PC-9 (cell line): ENCODE measurements at places on chromosomes 16 and 17. TPM values are rescaled to one million over a fixed set of nuclear protein-coding genes. Genes with fewer than 3 reads are reported as not detected.

- no peaks in the 10 kb centered on the region for H3K4me1 ChIP-seq
- H3K27ac ChIP-seq, result no peak overlapping the region
- DNase-seq, result no peak
- H3K27me3 ChIP-seq, result no peaks in the 10 kb centered on the region
- H3K4me3 ChIP-seq, result no peak overlapping the region
These were observed 63.4 kb downstream of the KLHDC4 start for GRCh38 chr16:87702325-87702811.

TAC4 gene
- not detected in 2 replicates for total RNA-seq

DNA sequence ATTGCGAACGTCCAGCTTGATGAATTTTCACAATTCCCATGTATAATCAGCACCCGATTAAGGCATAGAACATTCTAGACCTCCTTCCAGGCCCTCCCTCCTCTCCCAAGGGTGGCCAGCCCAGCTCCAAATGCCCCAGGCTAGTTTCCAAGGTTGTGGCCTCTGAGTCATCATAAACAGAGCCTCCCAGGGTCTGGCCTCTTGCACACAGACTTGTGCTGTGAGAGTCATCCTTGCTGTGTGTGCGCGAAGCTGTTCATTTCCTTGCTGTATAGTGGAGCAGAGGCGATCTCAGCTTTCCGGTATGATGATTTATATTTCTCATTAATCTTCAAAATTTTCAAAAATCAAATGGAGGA is 20.5 kb upstream of the JPH3 start:
- DNase-seq, result peak; percentile 75
- peaks cover 17% of the 10 kb centered on the region for H3K4me1 ChIP-seq
- H3K27ac ChIP-seq, result no peak overlapping the region
- peaks cover 14% of the 10 kb centered on the region for H3K27me3 ChIP-seq
- H3K36me3 ChIP-seq, result no peaks in the 10 kb centered on the region

TBC1D3C gene
- total RNA-seq, result 0.31 TPM in 1 of 2 replicates, not detected in the other

- H3K36me3 ChIP-seq, result no peaks in the 10 kb centered on the region
- H3K27me3 ChIP-seq, result no peaks in the 10 kb centered on the region
- H3K27ac ChIP-seq, result no peak overlapping the region
These were observed 385.0 kb downstream of the CDH11 start for GRCh38 chr16:64736857-64737256.

DNA sequence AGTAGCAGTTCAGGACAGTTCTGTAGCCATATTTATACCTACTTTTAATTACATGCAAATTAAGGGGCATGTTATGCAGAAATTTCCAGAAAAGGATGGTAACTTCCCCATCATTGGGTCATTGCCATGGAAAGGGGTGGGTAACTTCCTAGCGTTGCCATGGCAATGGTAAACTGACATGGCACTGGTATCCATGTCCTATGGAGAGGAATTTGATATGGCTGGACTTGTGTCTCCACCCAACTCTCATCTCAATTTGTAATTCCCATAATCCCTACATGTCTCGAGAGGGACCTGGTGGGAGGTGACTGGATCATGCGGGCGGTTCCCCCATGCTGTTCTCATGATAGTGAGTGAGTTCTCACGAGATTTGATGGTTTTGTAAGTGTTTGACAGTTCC is 35.6 kb upstream of the CACNG4 start:
- no peaks in the 10 kb centered on the region for H3K4me1 ChIP-seq

DNA sequence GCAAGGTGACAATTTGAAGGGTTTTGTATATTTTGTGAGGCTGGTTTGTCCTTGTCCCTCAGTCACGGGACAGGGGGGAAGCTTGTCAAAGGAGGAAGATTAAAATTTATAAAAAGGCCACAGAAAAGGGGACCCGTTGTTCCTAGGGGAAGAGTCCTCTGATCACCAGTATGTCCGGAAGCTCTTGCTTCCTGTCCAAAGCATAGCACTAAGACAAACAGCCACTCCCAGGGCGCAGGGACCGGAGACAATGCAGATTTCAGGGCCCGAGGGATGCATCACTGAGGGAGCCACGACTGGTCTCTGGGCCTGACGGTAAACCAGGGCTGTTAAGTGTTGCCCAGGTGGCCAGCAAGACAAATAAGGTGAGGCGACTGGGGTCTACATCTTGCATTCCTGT is 95.2 kb downstream of the MAF start:
- no peaks in the 10 kb centered on the region for H3K36me3 ChIP-seq
- H3K27me3 ChIP-seq, result peaks cover 55% of the 10 kb centered on the region
- H3K4me1 ChIP-seq, result no peaks in the 10 kb centered on the region
- H3K4me3 ChIP-seq, result no peak overlapping the region
- DNase-seq, result no peak

DNA sequence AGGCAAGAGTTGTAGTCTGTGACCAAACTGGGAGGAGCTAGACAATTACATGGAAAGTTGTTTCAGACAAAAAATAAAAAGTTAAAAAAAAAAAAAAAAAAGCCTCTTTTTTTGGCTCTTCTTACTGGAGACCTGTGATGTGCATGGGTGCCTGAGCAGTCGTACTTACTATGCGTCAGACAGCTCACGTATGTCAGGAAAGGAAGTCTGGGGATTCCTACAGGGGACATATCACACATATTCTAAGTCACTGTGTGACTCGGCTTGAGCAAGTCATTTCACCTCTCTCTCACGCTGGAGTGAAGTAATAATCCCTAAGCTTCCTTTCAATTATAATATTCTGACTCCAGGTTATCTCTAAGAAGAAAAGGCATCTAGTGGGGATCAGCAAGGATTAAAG is 6.0 kb downstream of the SLFN14 start:
- no peaks in the 10 kb centered on the region for H3K36me3 ChIP-seq
- H3K4me1 ChIP-seq, result no peaks in the 10 kb centered on the region
- H3K27ac ChIP-seq, result no peak overlapping the region
- H3K4me3 ChIP-seq, result no peak overlapping the region
- peaks cover 37% of the 10 kb centered on the region for H3K27me3 ChIP-seq

GRCh38 chr17:72928454-72929136 is 163.9 kb downstream of the SLC39A11 start:
- H3K27ac ChIP-seq, result no peak overlapping the region
- no peaks in the 10 kb centered on the region for H3K36me3 ChIP-seq
- DNase-seq, result no peak
- H3K27me3 ChIP-seq, result no peaks in the 10 kb centered on the region
- H3K4me1 ChIP-seq, result no peaks in the 10 kb centered on the region

DNA sequence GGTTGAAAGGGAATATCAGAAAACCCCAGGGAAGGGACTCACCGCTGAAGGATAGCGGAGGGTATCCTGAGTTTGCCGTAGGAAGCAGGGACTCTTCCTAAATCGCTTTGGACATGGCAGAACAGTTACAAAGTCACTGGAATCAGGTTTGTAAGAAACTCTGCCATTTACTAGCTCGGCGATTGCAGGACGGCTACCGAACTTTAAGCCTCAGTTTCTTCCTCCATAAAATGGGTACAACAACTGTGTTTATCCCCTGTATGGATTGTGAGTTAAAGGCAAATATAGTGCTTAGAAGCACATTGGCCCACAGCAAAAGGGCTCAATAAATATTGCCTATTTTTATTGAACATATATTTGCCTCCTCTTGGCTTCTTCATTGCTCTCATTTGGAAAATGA is 90.6 kb downstream of the MAF start:
- no peak for DNase-seq
- peaks cover 78% of the 10 kb centered on the region for H3K27me3 ChIP-seq
- no peak overlapping the region for H3K27ac ChIP-seq
- no peaks in the 10 kb centered on the region for H3K36me3 ChIP-seq
- H3K4me1 ChIP-seq, result no peaks in the 10 kb centered on the region
- no peak overlapping the region for H3K4me3 ChIP-seq

DNA sequence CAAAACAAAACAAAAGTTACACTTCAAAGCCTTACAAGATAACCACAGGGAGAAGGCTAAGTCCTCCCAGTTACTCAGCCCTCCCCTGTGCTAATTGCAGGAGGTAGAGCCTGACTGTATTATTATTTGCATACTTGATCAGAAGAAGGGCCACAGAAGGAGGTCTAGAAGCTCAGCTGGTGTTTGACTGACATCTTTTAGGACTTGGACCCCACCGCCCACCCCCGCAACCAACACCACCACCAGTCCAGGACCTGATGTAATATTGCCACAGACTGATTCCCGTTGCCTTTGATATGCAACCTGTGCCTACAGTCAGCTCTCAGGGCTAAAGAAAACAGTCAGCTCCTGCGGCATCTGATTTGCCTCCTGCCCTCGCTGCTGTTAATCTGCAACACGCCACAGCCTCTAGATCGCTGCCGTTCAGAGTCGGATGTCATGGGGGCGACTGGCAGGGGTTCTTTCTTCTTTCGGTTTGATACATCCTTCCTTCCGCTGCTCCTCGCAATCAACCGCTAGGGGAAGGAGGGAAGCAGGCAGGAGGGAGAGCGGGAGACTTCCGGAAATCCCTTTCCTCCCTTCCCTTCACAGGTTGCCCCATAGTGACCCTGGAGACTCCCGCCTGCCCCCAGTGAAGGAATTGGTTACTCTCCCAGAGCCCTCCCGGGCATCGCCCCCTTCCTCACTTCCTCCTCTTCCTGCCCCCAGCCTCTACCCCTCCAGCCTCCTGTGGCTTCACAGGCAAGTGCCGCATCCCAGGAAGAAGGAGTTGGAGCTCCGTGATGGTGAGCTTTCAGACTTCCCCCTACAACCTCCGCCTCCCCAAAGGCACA is 90.5 kb upstream of the SOX9 start:
- peak; percentile 45 for DNase-seq
- no peaks in the 10 kb centered on the region for H3K27me3 ChIP-seq
- H3K4me3 ChIP-seq, result peak overlapping the region; percentile 51; the same call in 1 of the 2 replicates
- H3K36me3 ChIP-seq, result no peaks in the 10 kb centered on the region

GPT2 gene
- total RNA-seq, result 52.8 and 67.2 TPM in 2 replicates

C16orf54 gene
- total RNA-seq, result not detected in 2 replicates

GRCh38 chr17:3834811-3835210 is 11.2 kb downstream of the NCBP3 start:
- H3K27ac ChIP-seq, result no peak overlapping the region
- no peak for DNase-seq
- H3K36me3 ChIP-seq, result peaks cover 15% of the 10 kb centered on the region
- peaks cover 9% of the 10 kb centered on the region for H3K4me1 ChIP-seq
- H3K4me3 ChIP-seq, result no peak overlapping the region

TOM1L1 gene
- 41.5 and 46.8 TPM in 2 replicates for total RNA-seq

SGCA gene
- total RNA-seq, result not detected in 2 replicates

- no peaks in the 10 kb centered on the region for H3K27me3 ChIP-seq
- no peak overlapping the region for H3K27ac ChIP-seq
- no peaks in the 10 kb centered on the region for H3K36me3 ChIP-seq
These were observed 190.4 kb downstream of the ABCC12 start for GRCh38 chr16:47965439-47965838.

SPATA2L gene
- 15.3 and 23.8 TPM in 2 replicates for total RNA-seq

GRCh38 chr17:7261379-7262191 is 693 bp downstream of the CLDN7 start:
- H3K27ac ChIP-seq, result peak overlapping the region; percentile 100
- H3K27me3 ChIP-seq, result no peaks in the 10 kb centered on the region
- peak overlapping the region; percentile 97 for H3K4me3 ChIP-seq

UTS2R gene
- not detected in 2 replicates for total RNA-seq

KRT32 gene
- total RNA-seq, result not detected in 2 replicates

ABCC6 gene
- 1.7 and 2.8 TPM in 2 replicates for total RNA-seq

GRCh38 chr17:10318535-10318934 is 54.3 kb downstream of the MYH13 start:
- H3K27ac ChIP-seq, result no peak overlapping the region
- no peak for DNase-seq
- H3K4me1 ChIP-seq, result no peaks in the 10 kb centered on the region
- no peak overlapping the region for H3K4me3 ChIP-seq

GRCh38 chr16:52384378-52384777 is 162.6 kb downstream of the TOX3 start:
- H3K27ac ChIP-seq, result no peak overlapping the region
- no peaks in the 10 kb centered on the region for H3K4me1 ChIP-seq
- peaks cover 9% of the 10 kb centered on the region; the same call in 1 of the 2 replicates for H3K27me3 ChIP-seq
- H3K36me3 ChIP-seq, result no peaks in the 10 kb centered on the region
- no peak overlapping the region for H3K4me3 ChIP-seq

- no peaks in the 10 kb centered on the region for H3K36me3 ChIP-seq
- no peaks in the 10 kb centered on the region for H3K4me1 ChIP-seq
- DNase-seq, result no peak
These were observed 11.6 kb upstream of the SEPHS2 start for GRCh38 chr16:30457256-30457655.

DNA sequence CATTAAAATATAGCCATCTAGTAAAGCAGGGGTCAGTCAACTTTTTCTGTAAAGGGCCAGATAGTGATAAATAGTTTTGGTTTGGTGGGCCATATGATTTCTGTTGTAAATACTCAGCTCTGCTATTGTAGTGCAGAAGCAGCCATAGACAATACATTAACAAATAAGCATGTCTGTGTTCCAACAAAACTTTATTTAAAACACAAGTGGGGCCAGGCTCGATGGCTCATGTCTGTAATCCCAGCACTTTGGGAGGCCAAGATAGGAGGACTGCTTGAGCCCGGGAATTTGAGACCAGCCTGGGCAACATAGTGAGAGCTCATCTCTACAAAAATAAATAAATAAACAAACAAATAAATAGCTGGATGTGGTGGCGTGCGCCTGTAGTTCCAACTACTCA is 60.8 kb upstream of the TANC2 start:
- H3K4me3 ChIP-seq, result no peak overlapping the region
- no peaks in the 10 kb centered on the region for H3K27me3 ChIP-seq

FOXL1 gene
- not detected in 2 replicates for total RNA-seq

DNA sequence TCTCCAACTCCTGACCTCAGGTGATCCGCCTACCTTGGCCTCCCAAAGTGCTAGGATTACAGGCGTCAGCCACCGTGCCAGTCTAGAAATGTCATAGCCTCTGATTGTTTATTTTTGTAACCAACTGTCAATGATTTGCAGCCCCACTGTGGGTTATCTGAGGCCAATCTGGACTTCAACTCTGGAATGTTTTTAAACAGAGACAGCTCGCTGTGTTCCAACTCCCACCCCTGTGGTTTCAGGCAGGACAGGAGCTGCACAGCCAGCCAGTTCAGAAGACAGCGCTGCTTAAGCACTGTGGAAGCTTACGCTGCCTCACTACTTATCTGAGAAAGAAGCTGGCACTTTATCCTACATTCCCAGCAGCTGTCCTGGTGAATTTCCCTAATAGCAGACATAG is 19.5 kb downstream of the MRM3 start:
- no peak for DNase-seq
- no peaks in the 10 kb centered on the region for H3K4me1 ChIP-seq
- H3K4me3 ChIP-seq, result no peak overlapping the region
- H3K36me3 ChIP-seq, result no peaks in the 10 kb centered on the region
- no peaks in the 10 kb centered on the region for H3K27me3 ChIP-seq
- H3K27ac ChIP-seq, result no peak overlapping the region

ALOXE3 gene
- total RNA-seq, result 0.70 and 1.4 TPM in 2 replicates

GRCh38 chr16:73798471-73798870 is 498.1 kb upstream of the PSMD7 start:
- H3K4me3 ChIP-seq, result no peak overlapping the region
- no peak for DNase-seq
- H3K27ac ChIP-seq, result no peak overlapping the region

GRCh38 chr16:63581570-63581969 is 1540.3 kb downstream of the CDH11 start:
- H3K4me1 ChIP-seq, result no peaks in the 10 kb centered on the region
- DNase-seq, result no peak
- no peaks in the 10 kb centered on the region for H3K36me3 ChIP-seq
- H3K27me3 ChIP-seq, result no peaks in the 10 kb centered on the region; the same call in 1 of the 2 replicates
- H3K4me3 ChIP-seq, result no peak overlapping the region
- H3K27ac ChIP-seq, result no peak overlapping the region

NUTF2 gene
- 94.2 and 147 TPM in 2 replicates for total RNA-seq

GRCh38 chr16:5862103-5862840 is 764.7 kb upstream of the EEF2KMT start:
- no peak overlapping the region for H3K4me3 ChIP-seq
- peaks cover 35% of the 10 kb centered on the region for H3K27me3 ChIP-seq
- no peak overlapping the region for H3K27ac ChIP-seq
- DNase-seq, result no peak
- no peaks in the 10 kb centered on the region for H3K36me3 ChIP-seq

- peaks cover 93% of the 10 kb centered on the region for H3K4me1 ChIP-seq
- peak overlapping the region; percentile 99 for H3K27ac ChIP-seq
- no peaks in the 10 kb centered on the region for H3K27me3 ChIP-seq
- no peaks in the 10 kb centered on the region for H3K36me3 ChIP-seq
- peak overlapping the region; percentile 45 for H3K4me3 ChIP-seq
These were observed 16.0 kb upstream of the LHX1 start for GRCh38 chr17:36921095-36921851.

IL21R gene
- 0.35 and 3.8 TPM in 2 replicates for total RNA-seq
